ENCODE measurements at places on chromosomes 4 and X.

DNA sequence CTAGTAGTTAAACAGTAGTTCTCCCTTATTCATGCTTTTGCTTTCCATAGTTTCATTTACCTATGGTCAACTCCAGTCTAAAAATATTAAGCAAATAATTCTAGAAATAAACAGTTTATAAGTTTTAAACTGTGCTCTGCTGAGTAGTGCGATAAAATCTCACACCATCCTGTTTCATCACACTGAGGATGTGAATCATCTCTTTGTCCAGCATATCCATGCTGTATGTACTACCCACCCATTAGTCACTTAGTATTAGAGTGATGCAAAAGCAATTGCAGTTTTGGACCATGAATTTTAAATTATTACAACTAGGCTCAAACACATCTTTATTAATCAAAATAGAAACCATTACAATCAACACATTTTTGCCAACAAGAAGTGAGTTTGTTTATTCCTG is 187.4 kb downstream of the TEX13C start:
- DNase-seq, result no peak

- no peak for DNase-seq
Measured at GRCh38 chr4:31104043-31104442, 383.9 kb downstream of the PCDH7 start.

DNA sequence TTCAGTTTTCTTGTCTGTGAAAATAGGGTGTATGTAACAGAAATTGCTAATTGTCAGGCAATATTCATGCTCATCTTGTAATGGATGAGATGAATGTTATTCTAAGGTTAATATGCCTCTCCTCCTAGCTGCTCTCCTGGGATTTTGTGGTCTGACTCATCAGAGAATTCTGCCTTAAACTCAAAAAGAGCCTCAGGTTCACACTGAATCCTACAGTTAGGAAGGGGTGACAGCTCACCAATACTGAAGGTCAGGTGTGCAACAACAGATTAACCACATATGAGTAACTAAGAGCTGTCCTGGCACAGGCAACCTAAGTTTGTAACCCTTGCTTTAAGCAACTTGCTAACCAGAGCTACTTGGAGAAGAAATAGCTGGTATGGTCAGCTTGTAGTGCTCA is 197.7 kb downstream of the SPATA18 start:
- DNase-seq, result no peak

DNA sequence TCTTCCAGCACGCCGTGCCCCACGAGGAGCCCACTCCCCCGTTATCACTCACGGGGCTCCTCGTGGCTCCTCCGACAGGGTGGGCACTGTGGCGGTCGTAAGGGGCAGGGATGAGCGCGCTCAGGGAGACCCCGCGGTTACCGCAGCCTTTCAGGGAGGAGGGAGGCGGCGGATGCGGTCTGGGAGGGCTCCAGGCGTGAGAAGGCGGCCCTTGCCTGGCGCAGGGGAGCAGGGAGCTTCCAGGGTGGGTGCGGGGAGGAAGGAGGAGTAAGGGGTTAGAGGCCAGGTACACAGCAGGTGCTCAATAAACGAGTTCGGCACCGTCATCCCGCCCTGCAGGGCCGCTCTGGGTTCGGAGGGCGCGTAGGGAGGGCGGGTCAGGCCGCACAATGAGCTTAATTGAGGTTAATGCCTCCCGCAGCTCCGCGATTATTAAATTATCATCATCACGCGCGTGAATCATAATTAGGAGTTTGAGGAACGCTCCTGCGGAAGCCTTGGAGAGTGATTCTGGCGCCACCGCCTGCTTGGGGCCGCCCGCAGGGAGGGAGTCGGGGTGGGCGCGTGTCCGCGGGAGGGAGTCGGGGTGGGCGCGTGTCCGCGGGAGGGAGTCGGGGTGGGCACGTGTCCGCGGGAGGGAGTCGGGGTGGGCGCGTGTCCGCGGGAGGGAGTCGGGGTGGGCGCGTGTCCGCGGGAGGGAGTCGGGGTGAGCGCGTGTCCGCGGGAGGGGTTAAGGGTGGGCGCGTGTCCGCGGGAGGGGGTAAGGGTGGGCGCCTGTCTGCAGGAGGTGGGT is 7.6 kb upstream of the NKX1-1 start:
- DNase-seq, result no peak
